Muscle of arm (tissue), 14 donors: ENCODE measurements at places on chromosomes 3 and 15. TPM values are rescaled to one million over a fixed set of nuclear protein-coding genes. Genes with fewer than 3 reads are reported as not detected.

Gene TMEM158
- 0.98 TPM for polyA plus RNA-seq

- DNase-seq, result no peak
Observed at GRCh38 chr3:69784954-69785514, 45.8 kb downstream of the MITF start.

DNA sequence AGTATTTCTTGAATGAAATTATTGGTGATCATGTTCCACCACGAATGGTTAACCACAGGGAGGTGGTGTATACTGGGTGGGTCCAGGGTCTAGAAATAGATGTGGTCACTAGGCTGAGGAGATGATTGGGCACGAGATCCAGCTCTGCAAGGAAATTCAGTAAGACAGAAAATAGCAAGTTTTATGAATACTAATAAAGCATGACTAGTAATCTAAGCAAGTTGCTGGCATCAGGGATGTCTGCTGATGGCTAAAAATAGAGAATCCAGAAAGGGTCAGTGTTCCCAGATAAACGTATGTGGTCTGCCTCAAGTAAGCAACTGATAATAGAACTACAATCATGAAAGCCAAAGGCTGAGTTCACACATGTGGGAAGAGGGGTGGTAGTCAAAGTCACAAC, 108.3 kb upstream of the FRMD4B start:
- DNase-seq, result no peak

GRCh38 chr3:190514413-190515153, 698 bp downstream of the IL1RAP start:
- DNase-seq, result peak; percentile 53

DNA sequence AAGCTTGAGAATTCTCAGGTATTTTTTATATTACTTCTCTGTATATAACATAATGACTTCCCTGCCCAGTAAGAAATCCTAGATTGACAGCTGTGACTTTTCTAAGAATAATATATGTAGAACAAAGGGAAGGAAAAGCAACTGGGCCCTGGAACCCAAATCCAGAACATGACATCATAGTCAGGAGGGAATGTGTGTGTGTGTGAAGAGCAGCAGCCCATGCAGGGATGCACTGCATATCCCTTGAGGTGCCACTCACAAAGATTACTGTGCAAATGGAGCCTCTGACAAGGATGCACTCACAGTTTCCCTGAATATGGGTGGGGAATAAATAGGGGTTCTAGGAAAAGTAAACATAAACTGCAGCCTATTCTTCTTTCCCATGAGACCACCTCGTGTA, 279.5 kb downstream of the NEK10 start:
- no peak for DNase-seq

DNA sequence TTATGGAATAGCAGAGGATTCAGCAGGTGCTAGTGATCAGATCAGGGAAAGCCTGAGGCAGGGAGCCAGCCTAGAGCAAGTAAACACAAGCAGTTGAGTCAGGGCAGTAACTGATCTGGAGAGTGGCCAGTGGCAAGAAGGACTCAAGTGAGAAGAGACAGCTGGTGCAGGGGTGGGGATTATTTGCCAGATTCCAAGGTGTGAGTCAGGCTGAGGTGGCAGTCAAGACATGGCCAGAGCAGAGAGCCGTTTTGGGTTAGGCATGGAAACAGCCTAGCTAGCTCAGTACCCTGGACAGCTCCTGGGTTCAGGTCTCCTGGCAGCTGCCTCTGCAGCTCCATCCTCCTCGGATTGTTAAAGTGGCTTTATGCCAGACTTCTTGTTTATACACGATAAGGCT, 281.9 kb upstream of the ONECUT1 start:
- peak; percentile 20 for DNase-seq

- DNase-seq, result no peak
Observed at GRCh38 chr15:89409184-89410038, 74.8 kb upstream of the POLG start.

- peak; percentile 21 for DNase-seq
Observed at GRCh38 chr3:117063930-117064329, 354.4 kb downstream of the TUSC7 start.

DNA sequence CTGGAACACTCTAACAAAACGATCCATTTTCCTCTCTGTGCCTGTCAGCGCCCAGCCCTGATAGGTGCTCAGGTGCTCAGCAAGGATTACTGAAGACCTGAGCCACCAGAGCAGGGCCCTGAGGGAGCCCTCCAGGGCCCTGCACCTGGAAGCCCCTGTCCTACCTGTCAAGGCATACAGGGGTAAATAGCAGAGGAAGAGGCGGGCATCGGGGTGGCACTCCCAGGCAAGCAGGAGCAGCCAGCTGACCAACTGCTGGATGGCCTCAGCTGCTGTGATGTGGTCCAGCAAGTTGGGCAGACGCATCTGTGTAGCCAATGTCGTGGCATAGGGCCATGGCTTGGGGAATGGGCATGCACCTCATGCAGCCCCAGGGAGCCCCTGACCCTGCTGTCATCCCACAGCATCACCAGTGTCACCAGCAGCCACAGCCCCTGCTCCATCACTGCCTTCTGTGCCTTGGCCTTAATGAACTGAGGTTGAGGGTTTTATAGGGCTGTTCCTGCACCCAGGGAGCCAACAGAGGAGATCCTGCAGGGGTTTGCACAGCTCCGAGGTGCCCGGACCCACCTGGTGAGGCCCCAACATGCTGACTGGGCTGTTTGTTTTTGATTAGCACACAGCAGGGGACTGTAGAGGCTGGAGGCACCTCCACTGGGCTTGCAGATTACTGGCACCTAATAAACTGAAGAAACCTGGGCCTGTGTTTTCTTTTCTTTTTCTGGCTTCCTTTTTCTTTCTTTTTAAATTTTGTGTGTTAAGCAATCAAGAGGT, 7.9 kb upstream of the WDR6 start:
- no peak for DNase-seq

DNA sequence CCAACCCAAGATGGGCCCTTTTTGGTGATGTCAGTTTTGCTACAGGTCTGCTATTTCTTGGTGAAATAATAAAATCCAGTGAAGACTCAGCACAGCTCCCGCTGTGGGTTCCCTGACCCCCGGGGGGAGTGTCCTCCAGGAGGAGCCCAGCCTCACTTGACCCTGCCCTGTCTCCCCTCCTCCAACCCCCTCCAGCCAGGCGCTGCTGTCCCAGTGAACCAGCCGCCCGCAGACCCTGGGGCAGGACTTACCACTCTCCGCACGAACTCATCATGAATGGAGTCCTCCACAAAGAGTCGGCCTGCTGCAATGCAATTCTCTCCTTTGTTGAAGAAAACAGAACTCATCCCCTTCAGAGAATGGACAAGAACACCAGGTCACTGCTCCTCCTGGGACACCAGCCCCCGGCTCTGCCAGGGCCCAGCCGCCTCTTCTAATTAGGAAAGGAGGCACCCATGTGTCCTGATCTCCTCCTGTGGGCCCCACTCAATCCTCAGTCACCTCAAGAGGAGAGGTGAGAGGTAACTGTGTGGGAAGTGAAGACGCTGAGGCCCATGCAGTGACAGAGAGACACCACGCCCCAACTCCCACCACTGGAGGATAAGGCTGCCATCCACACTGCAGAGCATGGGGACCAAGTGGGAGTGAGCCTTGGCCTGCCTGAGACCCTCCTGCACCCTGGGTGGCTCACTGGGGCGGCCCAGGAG, 28.8 kb upstream of the SLC41A3 start:
- DNase-seq, result no peak

GRCh38 chr3:62607287-62608029, 234.1 kb upstream of the FEZF2 start:
- no peak for DNase-seq

DNA sequence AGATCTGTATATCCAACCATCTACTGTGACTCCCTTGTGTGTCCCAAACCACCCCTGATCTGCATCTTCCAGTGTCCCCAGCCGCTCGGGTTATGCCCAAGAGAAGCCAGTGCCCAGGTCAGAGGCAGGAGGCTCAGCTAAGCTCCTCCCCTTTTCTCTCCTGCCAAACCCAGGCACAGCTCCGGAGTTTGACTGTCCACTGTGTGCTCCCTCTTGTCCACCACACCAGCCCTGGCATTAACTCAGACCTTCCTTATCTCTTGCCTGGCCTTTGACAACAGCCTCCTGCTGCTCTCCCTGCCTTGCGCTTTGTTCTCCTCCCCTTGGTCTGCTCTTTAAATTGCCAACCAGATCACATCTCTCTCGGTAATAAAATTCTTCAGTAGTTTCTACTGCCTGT, 39.3 kb downstream of the DGKG start:
- no peak for DNase-seq

GRCh38 chr3:8001712-8002111, 499.9 kb upstream of the LMCD1 start:
- DNase-seq, result no peak

GRCh38 chr3:48353987-48354386, 18.0 kb upstream of the FBXW12 start:
- no peak for DNase-seq

DNA sequence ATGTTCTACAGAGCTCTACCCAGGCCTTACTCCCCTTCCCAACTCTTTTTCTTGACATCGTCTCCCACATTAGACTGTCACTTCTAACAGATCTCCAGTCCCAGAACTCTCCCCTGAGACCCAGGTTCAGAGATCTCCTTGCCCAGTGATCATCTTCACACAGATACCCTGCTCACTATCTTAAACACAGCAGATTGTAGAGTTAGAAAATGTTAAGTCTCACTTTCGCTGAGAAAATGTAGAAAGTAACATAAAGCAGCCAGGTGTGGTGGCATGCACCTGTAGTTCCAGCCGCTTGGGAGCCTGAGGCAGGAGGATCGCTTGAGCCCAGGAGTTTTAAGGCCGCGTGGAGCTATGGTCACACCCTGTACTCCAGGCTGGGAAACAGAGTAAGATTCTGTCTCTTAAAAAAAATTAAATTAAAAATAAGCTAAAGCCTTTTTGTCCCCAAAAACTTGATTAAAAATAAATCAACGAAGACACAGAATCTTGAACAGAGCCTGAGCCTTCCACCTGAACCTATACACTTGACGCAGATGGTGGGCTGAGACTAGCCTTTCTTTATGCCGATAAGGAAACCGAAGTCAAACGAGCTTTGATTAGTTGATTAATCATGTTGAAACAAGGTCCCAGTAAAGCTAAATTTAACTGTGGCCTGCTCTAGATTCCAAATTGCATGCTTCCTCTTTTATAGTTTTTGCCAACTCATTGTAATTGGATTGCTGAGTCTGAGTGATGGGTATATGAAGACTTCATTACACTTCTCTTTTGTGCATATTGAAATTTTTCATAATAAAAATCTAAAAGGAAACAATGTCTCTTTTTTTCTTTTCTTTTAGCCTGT, 31.3 kb upstream of the BLM start:
- DNase-seq, result no peak

- no peak for DNase-seq
Observed at GRCh38 chr15:89542369-89542768, 32.9 kb upstream of the TICRR start.

DNA sequence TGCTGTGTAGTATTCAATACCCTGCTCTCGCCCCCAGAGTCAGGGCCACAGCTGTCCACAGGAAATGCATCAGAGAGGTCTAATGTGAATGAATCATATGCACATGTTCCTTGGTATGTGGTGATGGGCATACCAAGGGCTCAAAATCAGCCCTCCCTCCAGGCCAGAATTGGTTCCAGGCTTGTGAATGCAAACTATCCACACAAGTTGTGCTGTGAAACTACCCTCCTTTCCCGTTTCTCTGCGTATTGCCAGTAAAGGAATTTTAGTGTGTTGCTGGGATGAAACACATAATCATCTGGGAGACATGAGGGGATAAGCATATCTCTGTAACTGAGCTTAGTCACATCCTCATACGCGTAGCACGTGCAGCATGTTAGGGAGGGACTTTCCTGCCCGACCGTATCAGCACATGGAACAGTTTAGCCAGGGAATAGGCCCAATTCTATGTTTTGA, 9.2 kb upstream of the MME start:
- no peak for DNase-seq

Gene C3orf20
- polyA plus RNA-seq, result 0.36 TPM

Gene TGM4
- polyA plus RNA-seq, result not detected

GRCh38 chr3:183073839-183074238, 25.5 kb downstream of the MCCC1 start:
- no peak for DNase-seq

Gene SLC9C1
- polyA plus RNA-seq, result 0.61 TPM

- DNase-seq, result no peak
Observed at GRCh38 chr3:16828815-16829214, 55.9 kb upstream of the PLCL2 start.

- no peak for DNase-seq
Observed at GRCh38 chr3:38238416-38239008, 27.1 kb upstream of the SLC22A13 start.

- no peak for DNase-seq
Observed at GRCh38 chr15:91522605-91523332, 330.7 kb upstream of the SLCO3A1 start.

GRCh38 chr3:24156466-24156865, 211.4 kb downstream of the NR1D2 start:
- no peak for DNase-seq

GRCh38 chr15:56732135-56732885, 999 bp downstream of the ZNF280D start:
- peak; percentile 46 for DNase-seq

GRCh38 chr3:40877631-40878463, 321.5 kb upstream of the CTNNB1 start:
- DNase-seq, result peak; percentile 79

Gene DNAH12
- polyA plus RNA-seq, result not detected

GRCh38 chr3:185397676-185398075, 34.7 kb downstream of the MAP3K13 start:
- DNase-seq, result no peak

- no peak for DNase-seq
Observed at GRCh38 chr3:186519021-186519658, 25.0 kb downstream of the CRYGS start.

Gene CNTN4
- 19.0 TPM for polyA plus RNA-seq

GRCh38 chr3:159245871-159246270, 444.0 kb downstream of the MFSD1 start:
- DNase-seq, result no peak

Gene ECE2
- 0.43 TPM for polyA plus RNA-seq

Gene QARS1
- polyA plus RNA-seq, result 246 TPM

GRCh38 chr3:109683746-109684145, 346.4 kb upstream of the DPPA4 start:
- DNase-seq, result no peak
